ENCODE measurements at places on chromosomes 6 and 20. TPM values are rescaled to one million over a fixed set of nuclear protein-coding genes. Genes with fewer than 3 reads are reported as not detected.

- H3K4me3 ChIP-seq, result no peak overlapping the region
- H3K36me3 ChIP-seq, result no peaks in the 10 kb centered on the region
- H3K4me1 ChIP-seq, result no peaks in the 10 kb centered on the region
- no peak overlapping the region for H3K27ac ChIP-seq
- no peak for DNase-seq
Observed at GRCh38 chr6:21496706-21497105, 96.8 kb upstream of the SOX4 start.

DNA sequence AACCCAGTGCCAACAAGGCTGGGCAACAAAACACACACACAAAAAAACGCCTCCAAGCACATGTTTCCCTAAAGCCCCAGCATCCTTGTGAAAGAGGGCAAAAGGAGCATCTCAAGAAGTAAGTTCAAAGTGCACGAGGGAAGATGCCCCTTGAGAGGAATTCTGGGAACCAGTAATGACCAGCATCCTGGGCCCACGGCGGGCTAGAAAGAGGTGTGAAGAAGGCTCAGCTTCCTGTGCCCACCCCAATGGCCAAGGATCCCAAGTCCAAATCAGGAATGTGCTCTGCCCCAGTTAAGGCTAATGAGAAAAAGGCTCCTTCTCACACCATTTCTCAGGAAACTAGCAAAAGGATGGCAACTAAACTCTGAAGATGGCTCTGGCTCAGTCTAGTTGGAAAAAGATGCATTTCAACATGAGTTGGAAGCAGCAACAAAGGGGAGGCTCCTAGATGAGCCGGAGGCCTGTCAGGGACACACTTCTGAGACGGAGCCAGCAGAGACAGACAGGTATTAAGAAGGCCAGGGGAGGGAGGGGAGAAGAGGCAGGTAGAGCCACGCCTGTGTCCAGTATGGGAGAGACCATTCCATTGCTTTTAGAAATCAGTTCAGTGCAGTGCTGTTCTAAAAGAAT lies 3.2 kb downstream of the RIMS4 start:
- peaks cover 3% of the 10 kb centered on the region for H3K27me3 ChIP-seq
- H3K27ac ChIP-seq, result no peak overlapping the region
- no peak overlapping the region for H3K4me3 ChIP-seq
- H3K4me1 ChIP-seq, result peaks cover 17% of the 10 kb centered on the region
- no peak for DNase-seq

- peaks cover 3% of the 10 kb centered on the region for H3K4me1 ChIP-seq
- H3K27me3 ChIP-seq, result no peaks in the 10 kb centered on the region
- no peak for DNase-seq
- H3K36me3 ChIP-seq, result no peaks in the 10 kb centered on the region
- no peak overlapping the region for H3K4me3 ChIP-seq
Observed at GRCh38 chr6:28167068-28167467, 25.4 kb downstream of the ZKSCAN8 start.

DNA sequence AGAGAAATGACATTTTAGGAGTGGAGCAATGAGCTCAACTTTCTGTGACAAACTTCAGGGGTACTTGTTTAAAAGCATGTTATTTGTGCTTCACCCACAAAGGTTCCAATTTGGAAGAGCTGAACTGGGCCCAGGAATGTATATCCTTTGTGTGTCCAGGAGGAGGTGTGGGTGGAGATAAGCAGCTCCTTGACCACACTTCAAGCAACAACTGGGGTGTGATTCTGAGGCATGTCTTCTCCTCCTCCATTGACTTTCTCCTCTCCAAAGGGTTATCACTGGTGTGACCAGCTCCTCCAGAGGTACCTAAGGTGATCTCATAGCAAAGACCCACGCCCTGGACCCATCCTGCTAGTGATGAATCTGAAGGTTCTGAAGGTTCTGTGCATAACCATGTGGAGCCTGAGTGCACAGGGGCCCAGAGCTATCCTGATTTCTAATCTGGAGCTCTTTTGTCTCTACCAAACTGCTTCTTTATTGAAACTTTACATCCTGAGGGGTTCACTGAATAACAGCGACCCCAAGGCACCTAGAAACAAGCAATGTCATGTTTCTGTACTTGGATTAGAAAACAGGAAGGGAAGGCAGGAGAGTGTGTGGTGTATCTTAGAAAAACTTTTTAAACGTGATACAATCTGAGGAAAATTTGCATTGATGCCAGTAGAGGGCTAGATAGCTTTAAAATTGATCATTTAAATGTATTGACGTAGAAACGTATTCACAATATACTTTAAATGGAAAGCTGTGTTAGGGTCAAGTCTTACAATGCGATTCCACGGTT lies 60.9 kb upstream of the CD93 start:
- no peak for DNase-seq
- H3K27me3 ChIP-seq, result no peaks in the 10 kb centered on the region
- no peaks in the 10 kb centered on the region for H3K36me3 ChIP-seq
- peaks cover 44% of the 10 kb centered on the region for H3K4me1 ChIP-seq

OXT gene
- total RNA-seq, result not detected

DNA sequence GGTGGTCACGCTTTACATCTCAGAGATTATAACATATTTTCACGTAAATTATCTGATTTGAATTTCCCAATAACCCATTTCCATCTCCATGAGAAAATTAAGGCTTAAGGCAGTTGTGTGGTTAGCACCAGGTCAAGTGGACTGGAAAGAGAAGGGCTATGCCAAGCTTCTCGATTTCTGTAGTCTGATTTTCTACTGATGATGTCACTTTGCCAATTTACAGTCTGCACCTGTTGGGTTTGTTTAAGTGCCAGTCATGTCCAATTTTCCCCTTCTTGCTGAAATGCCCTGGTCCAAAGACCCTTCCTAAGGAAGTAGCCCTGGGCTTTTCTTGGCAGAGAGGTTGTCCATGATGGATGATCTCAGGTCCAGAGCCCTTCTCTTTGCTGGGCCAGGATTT lies 562.3 kb upstream of the BTBD3 start:
- H3K4me1 ChIP-seq, result no peaks in the 10 kb centered on the region
- H3K36me3 ChIP-seq, result no peaks in the 10 kb centered on the region
- no peak overlapping the region for H3K27ac ChIP-seq
- H3K27me3 ChIP-seq, result no peaks in the 10 kb centered on the region
- H3K4me3 ChIP-seq, result no peak overlapping the region

DNA sequence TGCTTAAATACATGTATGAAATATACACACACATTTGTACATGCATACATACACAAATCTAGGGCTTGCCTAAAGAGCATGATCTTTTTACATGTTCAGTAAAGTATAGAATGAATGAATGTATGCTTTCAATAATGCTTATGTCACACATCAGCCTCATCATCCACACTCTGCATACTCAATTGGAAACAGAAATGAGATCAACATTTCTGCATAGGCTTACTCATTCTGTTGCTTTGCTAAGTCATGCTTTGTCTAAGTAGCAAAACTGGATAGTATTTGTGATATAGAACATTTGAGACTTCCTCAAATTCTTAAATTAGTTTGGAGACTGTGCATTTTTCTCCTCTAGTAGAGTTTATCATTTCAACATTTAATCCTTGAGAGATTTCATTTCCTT lies 343.3 kb downstream of the ADGRB3 start:
- no peaks in the 10 kb centered on the region for H3K36me3 ChIP-seq
- DNase-seq, result no peak
- no peak overlapping the region for H3K27ac ChIP-seq

GRCh38 chr6:57017069-57017468 lies 29.4 kb upstream of the KIAA1586 start:
- DNase-seq, result no peak
- H3K36me3 ChIP-seq, result no peaks in the 10 kb centered on the region
- no peak overlapping the region for H3K27ac ChIP-seq
- no peak overlapping the region for H3K4me3 ChIP-seq
- no peaks in the 10 kb centered on the region for H3K27me3 ChIP-seq

SRXN1 gene
- total RNA-seq, result 44.4 TPM

RPP21 gene
- 149 TPM for total RNA-seq

- no peak for DNase-seq
- no peaks in the 10 kb centered on the region for H3K27me3 ChIP-seq
- no peaks in the 10 kb centered on the region for H3K4me1 ChIP-seq
- H3K27ac ChIP-seq, result no peak overlapping the region
Observed at GRCh38 chr6:36235309-36235708, 34.6 kb upstream of the PNPLA1 start.

All from esophagus muscularis mucosa (tissue), 4 donors.